Aorta (tissue), 5 donors: ENCODE measurements at places on chromosomes 3 and 15. TPM values are rescaled to one million over a fixed set of nuclear protein-coding genes. Genes with fewer than 3 reads are reported as not detected.
A peak's percentile ranks its signal among the peaks of the same experiment; 100 is the strongest.

Gene FETUB
- not detected for total RNA-seq

Gene UBAP1L
- 10.3 TPM for total RNA-seq

Gene LRRC49
- total RNA-seq: 11.0 TPM

Gene ARGFX
- total RNA-seq: not detected

Gene ANKRD34C
- 0.42 TPM for total RNA-seq

Gene SCAPER
- total RNA-seq: 37.8 TPM

Gene PCOLCE2
- 106 TPM for total RNA-seq

Gene EPHA6
- total RNA-seq: 2.8 TPM

Gene VEPH1
- total RNA-seq: not detected

DNA sequence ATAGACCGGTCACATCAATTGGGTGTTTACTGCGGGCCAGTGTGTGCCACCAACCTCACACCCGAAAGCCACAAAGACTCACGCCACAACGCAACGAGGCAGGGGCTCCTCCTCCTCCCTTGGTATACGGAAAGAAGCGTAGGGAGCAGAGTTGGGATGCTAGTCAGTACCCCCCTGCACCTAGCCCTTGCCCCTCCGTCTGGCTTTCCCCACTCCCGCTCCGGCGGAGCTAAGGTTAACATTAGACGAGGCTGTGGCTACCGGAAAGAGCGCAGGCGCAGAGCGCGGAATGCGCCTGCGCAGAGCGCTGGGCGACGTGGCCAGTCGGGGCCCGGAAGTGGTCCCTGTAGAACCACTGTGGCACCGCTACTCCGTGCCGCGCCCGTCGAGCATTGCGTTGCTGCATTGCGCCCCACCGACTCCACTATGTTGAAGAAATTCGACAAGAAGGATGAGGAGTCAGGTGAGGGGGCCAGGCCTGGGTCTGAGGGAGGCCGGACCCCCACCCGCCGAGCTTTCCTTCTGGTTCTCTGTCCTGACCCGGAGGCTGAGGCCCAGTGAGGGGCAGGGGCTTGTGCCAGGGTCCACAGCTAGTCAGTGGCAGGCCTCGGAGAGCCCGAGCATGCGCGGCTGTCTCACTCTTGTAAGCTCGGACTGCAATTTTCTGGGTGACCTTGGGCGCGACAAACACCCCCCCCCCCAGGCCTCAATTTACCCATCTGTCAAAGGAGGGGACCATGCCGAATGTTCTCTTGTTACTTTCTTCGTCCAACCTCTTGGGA, at the start of gene COPG1:
TSS of gene COPG1 (plus strand) at position 323 of the 782 bp plus-strand sequence. CDS start at position 427, 104 bp downstream.
- DNase-seq: peak; percentile 95
- peak within 1 kb of the TSS; percentile 64 for H3K27ac ChIP-seq
- no peaks in the 10 kb centered on the region for H3K27me3 ChIP-seq

DNA sequence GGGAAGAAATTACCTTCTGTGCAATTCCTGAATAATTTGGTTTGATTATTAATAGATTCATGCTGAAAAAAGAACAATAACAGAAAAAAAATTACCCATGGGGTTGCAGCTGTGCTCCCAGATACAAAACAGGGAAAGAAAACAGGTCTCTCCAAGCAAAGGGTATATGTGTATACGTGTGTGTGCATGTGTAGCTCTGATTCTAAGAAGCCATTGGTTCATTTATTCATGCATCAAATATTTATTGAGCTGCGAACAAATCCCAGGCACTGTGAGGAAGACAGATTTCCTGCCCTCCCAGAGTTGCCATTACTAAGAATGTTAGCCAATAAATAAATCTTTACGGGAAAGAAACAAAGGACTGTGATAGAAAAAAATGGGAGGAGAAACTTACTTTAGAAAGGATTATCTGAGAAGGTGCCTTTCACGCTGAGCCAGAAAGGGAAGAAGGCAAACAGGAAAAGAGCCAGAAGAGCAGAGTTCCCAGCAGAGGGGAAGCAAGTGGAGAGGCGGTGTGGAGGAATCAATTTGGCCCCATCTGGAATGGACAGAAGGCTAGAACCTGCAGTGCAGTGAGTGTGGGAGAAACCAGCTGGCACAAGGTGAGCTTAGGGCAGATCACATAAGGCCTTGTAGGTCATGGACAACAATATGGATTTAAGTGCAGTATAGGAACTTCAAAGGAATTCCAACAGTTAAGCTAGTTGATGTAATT, 20.7 kb downstream of the CHL1 start:
- no peaks in the 10 kb centered on the region for H3K36me3 ChIP-seq
- no peaks in the 10 kb centered on the region for H3K27me3 ChIP-seq
- no peak overlapping the region for H3K27ac ChIP-seq
- DNase-seq: no peak

GRCh38 chr15:45731343-45731742, 96.5 kb downstream of the SQOR start:
- no peak for DNase-seq
- no peaks in the 10 kb centered on the region for H3K27me3 ChIP-seq
- H3K27ac ChIP-seq: no peak overlapping the region
- no peaks in the 10 kb centered on the region for H3K36me3 ChIP-seq
- no peak overlapping the region for H3K4me3 ChIP-seq

DNA sequence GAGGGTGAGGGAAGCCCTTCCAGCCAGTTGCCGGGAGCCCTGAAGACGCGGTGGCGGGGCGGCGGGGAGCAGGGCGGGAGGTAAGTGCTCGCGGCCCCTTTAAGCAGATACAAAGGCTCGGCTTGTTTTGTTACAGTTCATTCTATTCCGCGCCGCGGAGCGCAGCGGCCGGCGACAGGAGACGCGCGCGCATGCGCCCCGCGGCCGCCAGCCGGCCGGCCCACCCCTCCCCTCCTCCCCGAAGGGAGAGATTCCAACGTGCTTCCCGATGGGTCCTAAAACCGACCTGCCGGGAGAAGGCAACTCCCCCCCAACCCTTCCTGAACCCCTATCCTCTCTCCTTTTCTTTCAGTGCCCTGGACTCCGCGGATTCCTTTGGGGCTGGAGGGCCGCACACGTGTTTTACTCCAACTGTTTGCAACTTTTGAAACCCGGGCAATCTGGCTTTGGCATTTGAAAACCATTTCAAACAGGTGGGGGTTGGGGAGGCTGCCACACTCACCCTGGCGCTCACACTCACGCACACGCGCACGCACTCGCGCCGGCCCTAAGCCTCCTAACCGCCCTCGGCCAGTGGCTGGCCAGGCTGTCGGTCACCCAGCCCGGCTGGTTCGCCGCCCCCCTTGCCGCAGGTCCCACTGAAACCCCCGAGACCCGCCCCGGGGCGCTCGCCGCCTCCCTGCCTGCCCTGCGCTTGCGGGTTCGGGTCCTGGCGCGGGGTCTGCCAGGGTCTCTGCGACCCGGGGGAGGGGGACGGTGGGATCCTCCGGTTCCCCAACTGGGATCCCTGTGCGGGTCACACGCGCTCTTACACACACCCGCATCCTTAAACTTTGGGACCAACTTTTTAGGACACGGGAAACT, at the start of gene MAGI1:
TSS of gene MAGI1 (minus strand) at position 193 of the 864 bp plus-strand sequence. CDS start 610 bp downstream, outside the sequence.
- H3K36me3 ChIP-seq: no peaks in the 10 kb centered on the region
- DNase-seq: peak; percentile 93
- H3K27ac ChIP-seq: peak within 1 kb of the TSS; percentile 88
- H3K4me3 ChIP-seq: peak within 1 kb of the TSS; percentile 65
- no peaks in the 10 kb centered on the region for H3K27me3 ChIP-seq
- no peaks in the 10 kb centered on the region for H3K4me1 ChIP-seq

DNA sequence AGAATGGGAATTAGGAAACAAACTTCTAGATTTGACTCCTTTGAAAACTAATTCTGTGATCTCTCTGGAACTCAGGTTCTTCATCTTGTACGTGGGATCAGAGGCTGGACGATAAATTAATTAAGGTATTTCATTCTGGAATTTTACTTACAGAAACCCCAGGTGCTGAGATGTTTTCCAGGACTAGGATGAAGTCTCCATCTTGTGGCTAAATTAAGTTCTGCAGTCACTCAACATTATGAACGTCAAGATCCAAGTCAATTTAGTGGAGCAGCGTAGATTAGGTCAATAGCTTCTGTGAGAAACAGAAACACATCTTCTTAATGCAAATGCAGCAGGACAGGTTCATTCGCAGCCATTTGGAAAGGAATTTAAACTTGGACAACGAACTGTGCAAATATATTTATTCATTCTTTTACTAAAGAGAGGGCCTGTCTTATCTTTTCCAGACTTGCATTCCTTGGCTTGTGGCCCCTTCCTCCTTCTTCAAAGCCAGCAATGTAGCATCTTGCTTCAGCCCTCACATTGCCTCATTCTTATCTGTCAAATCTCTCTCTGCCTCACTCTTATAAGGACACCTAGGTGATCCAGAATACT, 26.7 kb upstream of the TMC3 start:
- H3K4me3 ChIP-seq: no peak overlapping the region
- no peaks in the 10 kb centered on the region for H3K36me3 ChIP-seq
- H3K27ac ChIP-seq: no peak overlapping the region
- DNase-seq: no peak

DNA sequence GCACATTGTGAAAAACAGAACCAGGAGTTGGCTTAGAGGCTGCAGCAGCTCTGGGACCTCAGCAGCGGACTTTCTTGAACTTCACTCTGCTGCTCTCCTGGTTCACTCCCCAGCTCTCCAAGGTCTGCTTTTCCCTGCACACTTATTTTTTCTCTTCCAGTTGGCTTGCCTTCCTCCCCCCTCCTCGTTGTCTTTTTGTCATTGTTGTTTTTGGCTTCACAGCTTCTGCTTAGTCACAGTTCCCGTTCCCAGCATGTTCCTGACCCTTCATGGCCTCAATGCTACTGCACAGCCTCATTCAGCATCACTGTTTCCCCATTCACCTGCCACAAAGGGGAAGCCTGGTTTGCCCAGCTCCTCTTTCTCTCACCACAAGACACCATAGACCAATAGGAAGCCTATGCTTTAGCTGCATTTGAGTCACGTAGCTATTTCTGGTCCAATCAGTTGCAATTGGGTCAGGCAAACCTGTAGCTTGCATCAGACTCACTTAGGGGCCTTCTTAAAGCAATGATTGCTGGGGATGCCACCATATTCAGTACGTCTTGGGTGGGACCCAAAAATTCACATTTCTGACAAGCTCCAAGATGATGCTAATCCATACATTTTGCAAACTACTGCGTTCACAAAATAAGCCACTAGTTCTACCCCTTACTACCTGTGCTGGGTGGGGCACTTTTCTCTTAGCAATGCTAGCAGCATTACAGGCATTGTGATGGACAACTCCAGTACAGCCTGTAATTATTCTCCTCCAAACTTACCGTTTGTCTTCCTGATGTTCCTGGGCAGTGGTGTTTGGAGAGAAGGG, 7.8 kb upstream of the SUMF1 start:
- no peaks in the 10 kb centered on the region for H3K36me3 ChIP-seq
- no peak overlapping the region for H3K4me3 ChIP-seq
- peak; percentile 78 for DNase-seq
- no peaks in the 10 kb centered on the region for H3K27me3 ChIP-seq
- H3K27ac ChIP-seq: peak overlapping the region; percentile 8

GRCh38 chr3:80190051-80190450, 422.3 kb upstream of the ROBO1 start:
- no peak for DNase-seq
- H3K27ac ChIP-seq: no peak overlapping the region
- H3K27me3 ChIP-seq: no peaks in the 10 kb centered on the region
- no peaks in the 10 kb centered on the region for H3K4me1 ChIP-seq
- no peaks in the 10 kb centered on the region for H3K36me3 ChIP-seq

- no peak overlapping the region for H3K27ac ChIP-seq
- no peaks in the 10 kb centered on the region for H3K27me3 ChIP-seq
- H3K4me1 ChIP-seq: no peaks in the 10 kb centered on the region
- no peak for DNase-seq
- no peaks in the 10 kb centered on the region for H3K36me3 ChIP-seq
Measured at GRCh38 chr15:90230071-90230494, 3.7 kb downstream of the CIB1 start.

- no peak overlapping the region for H3K4me3 ChIP-seq
- DNase-seq: no peak
- H3K27me3 ChIP-seq: no peaks in the 10 kb centered on the region
- H3K27ac ChIP-seq: no peak overlapping the region
Measured at GRCh38 chr3:146100825-146101444, 60.0 kb downstream of the PLOD2 start.

GRCh38 chr15:80081390-80081789, 21.9 kb downstream of the ZFAND6 start:
- H3K4me1 ChIP-seq: no peaks in the 10 kb centered on the region
- H3K27ac ChIP-seq: no peak overlapping the region
- no peak overlapping the region for H3K4me3 ChIP-seq
- no peak for DNase-seq
